ENCODE measurements at places on chromosomes 6 and 20. TPM values are rescaled to one million over a fixed set of nuclear protein-coding genes. Genes with fewer than 3 reads are reported as not detected.

Gene PI3
- not detected for total RNA-seq

Gene ADGRF4
- not detected for total RNA-seq

Gene TMEM242
- 8.1 TPM for total RNA-seq

Gene DEF6
- 7.6 TPM for total RNA-seq

Gene CPXM1
- total RNA-seq, result 3.6 TPM

Gene TREM1
- 3.3 TPM for total RNA-seq

Gene CRISP3
- total RNA-seq, result not detected

Gene ADRM1
- total RNA-seq, result 132 TPM

GRCh38 chr6:143747347-143747842 is 69.6 kb downstream of the PHACTR2 start:
- no peak for DNase-seq

- DNase-seq, result no peak
Observed at GRCh38 chr6:82569022-82569421, 205.4 kb downstream of the TPBG start.

GRCh38 chr20:55031971-55032370 is 556.6 kb downstream of the DOK5 start:
- DNase-seq, result no peak

- DNase-seq, result no peak
Observed at GRCh38 chr6:14612016-14612980, 494.7 kb downstream of the CD83 start.

DNA sequence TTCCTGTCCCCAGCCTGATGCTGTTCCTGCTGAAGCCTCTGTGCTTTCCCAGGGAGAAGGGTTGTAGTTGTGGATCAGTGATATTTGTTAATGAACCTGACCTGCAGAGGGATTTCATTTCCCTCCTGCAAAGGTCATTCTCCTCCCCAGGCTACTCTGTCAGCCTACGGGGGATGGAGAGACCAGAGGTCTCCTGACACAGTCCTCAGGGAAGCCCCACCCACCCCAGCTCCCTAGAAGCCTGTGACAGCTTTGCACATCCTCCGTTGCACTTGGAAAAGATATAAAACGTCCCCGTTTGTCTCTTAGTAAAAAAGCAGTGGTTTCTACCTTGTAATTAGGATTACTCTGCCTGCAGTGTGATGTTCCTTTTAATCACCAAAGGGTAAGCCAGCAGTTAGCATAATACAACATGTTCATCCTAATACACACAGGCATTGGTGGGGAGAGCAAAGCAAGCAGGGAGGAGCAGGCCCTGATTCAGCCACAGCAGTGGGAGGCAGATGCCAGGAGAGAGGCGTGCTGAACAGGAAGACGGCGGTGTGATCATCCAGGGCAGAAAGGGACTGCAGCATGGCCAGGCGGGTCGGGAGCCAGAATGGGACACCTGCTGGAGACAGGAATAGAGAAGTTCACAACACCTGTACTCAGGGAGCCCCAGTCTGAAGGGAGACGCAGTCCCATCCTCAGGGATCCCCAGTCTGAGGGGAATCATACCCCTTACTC is 293.5 kb downstream of the LRFN2 start:
- DNase-seq, result no peak

GRCh38 chr20:258963-259362 is 1.4 kb downstream of the DEFB132 start:
- no peak for DNase-seq

DNA sequence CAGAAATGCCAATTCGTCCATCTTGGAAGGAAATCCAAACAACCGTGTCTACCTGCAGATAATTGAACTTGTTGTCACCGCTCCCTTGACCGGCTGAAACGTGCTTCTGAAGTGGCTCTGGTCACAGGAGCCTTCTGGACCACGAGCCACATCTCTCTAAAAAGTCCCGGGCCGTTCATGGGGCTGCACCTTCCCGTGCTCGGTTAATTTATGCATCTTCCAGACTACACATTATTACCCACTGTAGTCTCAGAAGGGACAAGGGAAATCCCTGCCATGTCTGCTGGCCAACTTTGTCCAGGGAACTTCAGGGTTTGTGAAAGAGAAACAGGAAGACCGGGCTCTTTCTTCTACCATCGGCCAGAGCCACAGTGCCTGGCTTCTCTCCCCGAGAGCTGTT is 63.4 kb upstream of the MPC1 start:
- no peak for DNase-seq

DNA sequence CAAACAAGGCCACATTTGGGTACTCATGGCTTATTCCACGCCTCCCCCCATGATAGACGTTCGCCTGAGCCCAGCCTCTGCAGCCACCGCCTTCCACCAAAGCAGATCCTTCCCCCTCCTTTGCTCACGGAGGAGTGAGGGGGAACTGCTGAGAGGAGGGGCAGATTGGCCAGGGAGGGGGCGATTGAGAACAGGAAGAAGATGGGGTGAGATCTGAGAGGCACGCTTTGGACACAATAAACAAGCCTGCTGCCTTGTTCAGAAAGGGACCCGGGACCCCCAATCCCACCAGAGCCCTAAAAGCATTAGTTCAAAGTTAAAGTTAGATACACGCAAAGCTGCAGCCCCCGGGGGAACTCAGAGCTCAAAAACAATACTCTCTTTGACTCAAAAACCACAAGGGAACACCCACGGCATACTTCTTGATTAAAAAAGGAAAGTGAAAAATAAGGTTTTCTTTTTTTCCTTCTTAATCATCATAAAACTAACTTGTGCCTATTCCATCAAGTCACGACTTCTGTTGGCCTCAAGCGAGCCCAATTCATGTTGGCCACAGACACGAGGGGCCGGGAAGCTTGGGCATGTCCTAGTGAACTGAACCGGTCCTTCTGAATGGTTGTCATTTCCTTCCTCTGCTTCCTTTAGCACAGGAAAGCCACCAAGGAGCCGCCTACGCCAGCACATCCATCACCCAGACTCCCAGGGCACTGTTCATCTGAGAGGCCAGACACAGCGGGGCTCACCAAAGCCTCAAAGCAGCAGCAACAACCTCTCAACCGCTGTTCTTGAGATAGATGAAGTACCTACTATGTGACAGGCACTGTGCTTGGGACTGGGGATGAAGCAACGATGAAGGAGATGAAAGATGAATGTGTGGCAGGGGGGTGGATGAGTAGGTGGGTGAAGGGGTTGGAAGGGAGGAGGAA is 44.7 kb downstream of the NFATC2 start:
- DNase-seq, result peak; percentile 31

- DNase-seq, result no peak
Observed at GRCh38 chr20:53736757-53737395, 143.2 kb upstream of the ZNF217 start.

DNA sequence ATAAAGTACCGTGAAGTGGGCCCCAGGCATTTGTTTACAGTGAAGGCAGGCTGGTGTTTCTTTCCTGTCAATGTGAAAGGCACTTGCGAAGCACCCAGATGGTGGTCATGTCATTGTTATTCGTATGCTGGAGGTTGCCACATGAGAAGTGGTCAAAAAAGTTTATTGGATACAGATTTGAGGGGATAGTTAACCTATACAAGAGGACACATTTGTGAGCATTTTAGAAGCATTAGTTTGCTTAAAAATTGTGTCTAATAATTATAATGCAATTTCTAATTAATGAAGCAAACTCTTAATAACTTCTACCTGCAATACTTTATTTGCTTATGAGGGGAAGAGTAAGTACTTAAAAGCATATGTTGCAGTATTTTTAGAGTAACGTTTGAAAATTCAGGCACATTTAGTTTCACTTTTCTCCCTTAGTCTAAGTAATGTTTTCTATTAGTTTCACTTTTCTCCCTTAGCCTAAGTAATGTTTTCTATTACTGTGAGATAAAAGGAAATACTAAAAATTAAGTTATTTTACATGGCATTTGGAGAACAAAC is 120.7 kb upstream of the CLDN20 start:
- DNase-seq, result no peak

DNA sequence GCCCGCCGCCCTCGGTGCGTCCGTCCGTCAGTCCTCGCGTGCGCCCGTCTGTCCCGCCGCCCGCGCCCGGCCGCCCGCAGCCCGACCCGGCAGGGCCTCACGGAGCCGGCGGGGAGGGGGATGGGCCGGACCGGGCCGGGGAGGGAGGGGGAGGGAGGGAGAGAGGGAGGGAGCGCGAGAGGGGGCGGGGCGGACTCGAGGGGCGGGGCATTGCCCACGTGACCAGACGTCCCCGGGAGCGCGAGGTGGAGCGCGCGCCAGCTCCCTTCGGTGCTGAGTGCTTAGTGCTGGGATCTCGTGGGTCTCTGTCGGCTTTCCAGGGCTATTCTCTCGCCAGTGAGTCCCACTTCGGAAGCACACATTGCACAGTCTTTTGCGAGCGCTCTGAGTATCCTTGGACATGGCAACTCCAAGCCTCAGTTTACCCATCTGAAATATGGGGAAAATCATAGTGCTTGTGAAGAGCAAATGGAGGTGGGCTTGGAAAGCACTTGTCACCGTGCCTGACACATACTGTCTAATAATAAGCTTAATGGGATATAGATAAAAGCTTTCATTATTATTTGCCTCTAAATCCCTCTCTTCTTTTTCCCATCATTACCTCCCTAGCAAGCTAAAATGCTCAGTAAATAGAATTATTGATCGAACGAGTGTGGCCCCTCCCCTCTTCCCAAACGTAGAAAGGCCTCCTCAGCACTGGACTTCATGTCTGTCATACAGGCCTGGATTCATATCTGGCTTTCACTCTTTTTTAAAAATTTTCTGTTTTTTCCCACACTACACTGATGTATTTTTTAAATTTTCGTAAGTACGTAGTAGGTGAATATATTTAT is at the start of gene NCOA6:
Gene NCOA6 (minus strand): TSS at position 122 of the 833 bp plus-strand sequence. CDS start 43,296 bp downstream, outside the sequence.
- peak; percentile 85 for DNase-seq

GRCh38 chr20:51837876-51838420 is 35.6 kb upstream of the SALL4 start:
- no peak for DNase-seq
